Lung (tissue), 17 donors: ENCODE measurements at places on chromosomes 5 and 9.

GRCh38 chr5:110460837-110461236 is 265.6 kb downstream of the TMEM232 start:
- DNase-seq, result no peak

- no peak for DNase-seq
These were observed 5.6 kb upstream of the PURA start for GRCh38 chr5:140108093-140109017.

DNA sequence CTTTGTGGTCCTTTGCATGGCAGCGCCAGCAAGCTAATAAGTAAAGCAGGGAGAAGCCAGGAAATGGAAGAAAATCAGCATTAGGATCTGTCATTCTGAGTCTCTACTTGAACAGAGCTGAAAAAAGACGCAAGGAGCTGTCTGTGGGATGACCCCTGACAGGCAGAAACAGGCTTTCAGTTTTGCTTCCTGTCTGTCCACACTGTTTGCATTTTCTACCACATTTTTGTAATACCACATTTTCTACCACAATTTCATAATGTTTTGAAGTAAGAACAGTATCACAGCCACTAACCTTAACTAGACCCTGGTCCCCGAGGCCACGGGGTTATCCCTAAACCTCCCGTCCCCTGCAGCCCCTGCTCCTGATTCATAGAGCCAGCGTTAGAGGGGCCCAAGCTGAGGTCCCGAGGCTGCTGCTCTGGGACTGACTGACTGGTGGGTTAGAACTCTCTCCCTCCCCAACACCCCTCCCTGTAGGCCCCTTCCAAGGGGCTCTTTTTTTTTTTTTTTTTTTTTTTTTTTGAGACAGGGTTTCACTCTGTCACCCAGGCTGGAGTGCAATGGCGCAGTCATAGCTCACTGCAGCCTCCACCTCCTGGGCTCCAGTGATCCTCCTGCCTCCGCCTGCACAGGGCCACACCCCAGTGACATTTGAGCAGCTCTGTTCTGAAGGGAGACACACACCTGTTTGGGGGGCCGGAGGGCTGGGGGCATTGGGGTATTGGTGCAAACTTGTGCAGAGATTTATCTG is 4.0 kb upstream of the CLIC3 start:
- DNase-seq, result no peak

DNA sequence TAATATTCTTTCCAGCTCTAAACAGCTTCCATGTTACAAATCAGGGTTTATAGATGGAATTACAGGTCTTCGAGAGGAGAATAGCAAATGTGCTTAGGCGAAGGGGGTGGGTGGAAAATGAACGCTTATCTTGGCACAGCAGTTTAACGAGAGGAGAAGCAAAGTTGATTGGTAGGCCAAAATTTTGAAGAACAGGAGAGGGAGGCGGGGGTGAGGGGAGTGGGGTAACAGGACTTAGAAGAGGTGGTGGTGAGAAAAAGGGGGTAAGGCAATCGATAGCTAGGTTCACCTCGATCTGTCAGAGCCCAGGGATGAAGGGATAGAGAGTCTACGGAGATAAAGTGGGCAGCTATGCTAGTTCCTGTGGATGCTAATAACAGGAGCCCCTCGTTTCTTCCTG is 764 bp downstream of the ANKRA2 start:
- DNase-seq, result peak; percentile 41

DNA sequence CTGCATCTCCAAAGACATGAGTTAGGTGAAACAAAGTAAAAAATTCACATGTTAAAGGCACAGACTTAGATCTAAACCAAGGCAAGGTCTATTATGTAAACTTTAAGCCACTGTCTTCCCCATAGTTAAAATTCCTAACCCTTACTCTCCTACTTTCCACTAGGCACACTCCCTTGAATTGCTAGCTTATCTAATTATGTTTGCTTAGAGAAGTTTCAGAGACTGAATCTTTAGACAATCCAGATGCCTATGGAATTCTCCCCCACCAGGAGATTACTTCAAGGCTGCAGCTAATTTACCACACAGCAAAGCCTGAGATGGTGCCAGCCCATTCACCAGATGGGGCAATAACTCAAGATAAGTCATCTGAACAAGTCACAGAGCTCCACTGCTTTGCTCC is 803.1 kb upstream of the COX7C start:
- no peak for DNase-seq

- no peak for DNase-seq
These were observed 42.2 kb downstream of the FAM240B start for GRCh38 chr9:38677660-38678303.

DNA sequence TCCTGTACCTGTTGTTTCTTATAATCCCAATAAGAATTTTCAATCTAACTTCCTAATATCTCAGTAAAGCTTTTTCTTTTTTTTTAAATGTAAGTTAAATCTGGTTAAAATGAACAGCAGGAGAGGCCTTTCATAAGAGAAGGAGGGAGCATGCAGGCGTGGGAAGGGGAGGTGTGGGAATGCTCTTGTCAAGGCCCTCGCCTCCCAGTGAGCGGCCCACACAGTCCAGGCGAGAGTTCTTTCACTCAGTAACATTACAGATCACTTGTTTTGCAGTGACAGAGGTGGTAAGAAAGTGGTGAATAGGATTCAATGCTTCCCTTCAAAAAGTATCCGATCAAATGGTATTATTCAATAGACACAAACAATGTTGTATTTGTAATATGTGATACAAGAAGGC is 125.0 kb downstream of the EPB41L4A start:
- DNase-seq, result no peak

GRCh38 chr5:159780246-159780645 is 136.0 kb upstream of the ADRA1B start:
- DNase-seq, result no peak

- no peak for DNase-seq
These were observed 80.2 kb downstream of the FANCC start for GRCh38 chr9:95237336-95237735.

DNA sequence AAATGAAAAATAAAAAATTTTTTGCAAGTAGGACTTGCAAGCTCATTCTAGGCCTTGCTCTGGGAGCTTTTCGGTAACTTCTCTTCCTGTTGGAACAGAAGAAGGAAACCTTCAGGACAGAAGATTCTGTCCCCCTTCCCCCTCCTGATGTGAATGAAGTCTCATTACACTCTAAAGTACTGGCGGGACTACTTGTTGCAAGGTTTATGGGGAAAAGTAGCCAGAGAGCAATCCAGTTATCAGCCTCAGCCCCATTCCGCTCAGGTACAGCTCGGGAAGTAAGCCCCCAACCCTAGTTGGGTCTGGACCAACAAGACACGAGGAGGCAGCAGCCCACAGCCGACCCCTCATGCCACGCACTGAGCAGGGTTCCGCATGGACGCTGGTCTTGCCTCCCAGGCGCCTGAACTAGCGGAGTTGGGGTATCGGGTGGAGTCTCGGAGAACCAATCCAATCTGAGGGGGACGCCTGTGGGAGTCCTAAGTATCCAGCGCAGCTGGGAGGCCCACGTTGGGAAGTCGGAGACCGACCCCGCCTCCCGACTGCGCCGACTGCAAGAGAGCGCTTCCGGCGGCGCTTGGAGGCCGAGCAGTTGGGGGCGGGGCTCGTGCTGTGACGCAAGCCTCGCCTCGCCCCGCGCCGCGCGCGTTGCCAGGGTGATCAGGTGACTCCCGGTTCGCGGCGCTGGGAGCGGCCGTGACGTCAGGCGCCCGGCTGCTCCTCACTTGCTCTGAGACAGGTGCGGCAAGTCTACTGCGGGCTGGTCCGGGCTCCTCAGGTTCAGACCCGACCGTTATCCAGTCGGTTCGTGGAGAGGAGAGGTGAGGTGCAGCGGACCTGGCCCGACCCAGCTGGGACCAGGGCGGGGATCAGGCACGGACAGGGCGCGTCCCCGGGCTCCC is at the start of gene CYSTM1:
Gene CYSTM1 (plus strand): TSS at position 724 of the 902 bp plus-strand sequence. CDS start 19,278 bp downstream, outside the sequence.
- peak; percentile 98 for DNase-seq

DNA sequence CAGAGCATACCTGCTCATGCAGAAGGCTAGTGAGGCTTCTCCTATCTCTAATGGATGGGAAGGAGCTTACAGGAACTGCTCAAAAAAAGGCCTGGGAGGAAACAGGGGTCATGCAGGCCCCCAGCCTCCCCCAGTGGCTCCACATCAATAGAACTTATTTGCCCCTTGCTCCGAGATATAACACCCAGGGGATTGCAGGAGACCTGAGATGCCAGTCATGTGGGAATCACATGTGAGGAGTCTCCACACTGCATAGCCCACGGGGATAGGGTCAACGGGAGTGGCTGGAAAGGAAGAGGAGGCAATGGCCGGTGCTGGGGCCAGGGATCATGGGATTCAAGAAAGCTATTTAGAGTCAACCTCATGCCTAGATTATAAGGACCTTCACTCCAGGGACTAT is 76.2 kb downstream of the NRG2 start:
- DNase-seq, result no peak

- DNase-seq, result no peak
These were observed 32.1 kb upstream of the PDCL start for GRCh38 chr9:122860319-122861142.

GRCh38 chr5:67353500-67354450 is 157.2 kb upstream of the CD180 start:
- peak; percentile 70 for DNase-seq

DNA sequence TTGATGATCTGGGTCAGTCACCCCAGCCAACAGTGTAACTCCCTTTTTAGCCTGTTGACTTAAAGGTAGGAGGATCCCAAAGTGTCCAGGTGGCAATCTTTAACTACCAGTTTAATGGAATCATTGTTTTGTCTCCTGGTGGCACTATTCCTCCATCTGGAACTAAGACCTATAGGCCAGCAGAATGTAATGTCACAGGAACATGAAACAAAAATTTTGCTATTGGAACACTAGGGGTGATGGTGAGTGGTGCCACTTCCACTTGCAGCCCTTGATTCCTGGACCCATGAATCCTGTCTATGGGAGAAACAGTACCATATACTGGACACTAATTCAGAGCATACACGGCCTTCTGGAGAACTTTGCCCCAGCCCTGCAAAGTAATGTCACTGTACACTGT is 219.5 kb upstream of the RASA1 start:
- no peak for DNase-seq

- no peak for DNase-seq
These were observed 177.3 kb upstream of the C9orf72 start for GRCh38 chr9:27750566-27750965.

- no peak for DNase-seq
These were observed 5.3 kb downstream of the SLC34A1 start for GRCh38 chr5:177389241-177390169.

GRCh38 chr9:22483528-22484070 is 37.0 kb downstream of the DMRTA1 start:
- no peak for DNase-seq

DNA sequence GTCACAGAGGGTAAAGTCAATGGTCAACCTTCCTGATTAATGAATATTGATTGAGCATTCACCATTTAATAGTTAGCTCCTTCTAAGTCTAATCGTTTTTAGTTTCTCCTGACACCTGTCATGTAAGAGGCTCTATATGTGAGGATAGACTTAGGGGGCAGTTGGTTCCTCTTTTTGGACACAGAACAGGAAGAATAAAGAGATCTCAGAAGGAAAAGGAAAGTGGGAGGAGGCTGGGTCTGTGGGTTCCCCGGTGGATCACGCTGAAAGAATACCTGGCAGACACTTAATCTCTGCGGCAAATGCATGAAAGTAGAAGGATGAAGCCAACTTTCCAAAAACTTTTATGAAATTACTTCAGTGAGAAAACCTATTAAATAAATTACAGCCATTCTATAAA is 98.4 kb downstream of the PDE4D start:
- no peak for DNase-seq

GRCh38 chr9:38205279-38205678 is 136.3 kb upstream of the SHB start:
- no peak for DNase-seq

GRCh38 chr5:133977858-133978257 is 9.4 kb upstream of the C5orf15 start:
- no peak for DNase-seq

DNA sequence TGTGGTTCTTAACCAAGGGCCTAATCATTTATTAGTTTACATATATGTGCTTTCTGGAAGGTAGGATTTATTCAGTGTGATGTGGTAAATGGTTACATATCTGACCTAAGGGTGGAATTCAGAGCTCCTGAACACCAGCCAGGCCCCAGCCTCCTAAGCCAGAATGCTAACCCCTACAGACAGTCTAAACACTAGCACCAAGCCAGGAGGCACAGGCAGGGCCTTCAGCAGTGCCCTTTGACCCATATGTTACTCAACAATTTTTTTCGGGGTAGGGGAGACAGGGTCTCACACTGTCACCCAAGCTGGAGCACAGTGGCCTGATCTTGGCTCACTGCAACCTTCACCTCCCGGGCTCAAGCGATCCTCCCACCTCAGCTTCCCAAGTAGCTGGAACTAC is 40.3 kb downstream of the PRKACG start:
- DNase-seq, result no peak

DNA sequence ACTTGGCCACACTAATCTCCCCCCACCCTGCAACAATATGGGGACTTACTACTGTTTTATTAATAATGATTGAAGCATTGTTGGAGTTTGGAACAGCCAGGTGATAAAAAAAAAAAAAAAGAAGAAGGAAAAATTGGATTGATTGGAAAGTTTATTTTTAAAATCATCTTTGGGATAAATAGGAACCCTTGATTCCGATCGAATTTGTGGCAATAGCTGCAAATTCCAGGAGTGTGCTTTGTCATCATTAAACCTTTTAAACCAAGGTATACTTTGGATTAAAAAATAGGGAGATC is 907 bp upstream of the NR2F1 start:
- DNase-seq, result no peak

DNA sequence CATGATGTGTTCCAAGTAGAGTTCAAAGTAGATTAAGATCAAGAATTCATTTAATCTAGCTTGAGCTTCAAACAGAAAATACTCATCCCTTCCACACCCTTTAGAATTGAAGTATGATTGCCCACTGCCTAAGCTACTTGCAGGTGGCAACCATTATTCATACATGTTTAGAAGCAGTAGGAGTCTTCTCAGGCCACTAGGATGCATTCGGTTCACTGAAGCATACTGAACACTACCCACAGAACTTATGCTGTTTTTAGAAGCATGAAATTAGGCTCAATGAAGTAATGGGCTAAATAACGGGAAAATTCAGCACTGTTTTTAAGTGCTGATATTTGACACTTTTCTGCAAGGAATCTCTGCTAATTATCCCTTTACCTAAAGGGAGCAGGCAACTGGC is 263.4 kb downstream of the DEPDC1B start:
- DNase-seq, result no peak

DNA sequence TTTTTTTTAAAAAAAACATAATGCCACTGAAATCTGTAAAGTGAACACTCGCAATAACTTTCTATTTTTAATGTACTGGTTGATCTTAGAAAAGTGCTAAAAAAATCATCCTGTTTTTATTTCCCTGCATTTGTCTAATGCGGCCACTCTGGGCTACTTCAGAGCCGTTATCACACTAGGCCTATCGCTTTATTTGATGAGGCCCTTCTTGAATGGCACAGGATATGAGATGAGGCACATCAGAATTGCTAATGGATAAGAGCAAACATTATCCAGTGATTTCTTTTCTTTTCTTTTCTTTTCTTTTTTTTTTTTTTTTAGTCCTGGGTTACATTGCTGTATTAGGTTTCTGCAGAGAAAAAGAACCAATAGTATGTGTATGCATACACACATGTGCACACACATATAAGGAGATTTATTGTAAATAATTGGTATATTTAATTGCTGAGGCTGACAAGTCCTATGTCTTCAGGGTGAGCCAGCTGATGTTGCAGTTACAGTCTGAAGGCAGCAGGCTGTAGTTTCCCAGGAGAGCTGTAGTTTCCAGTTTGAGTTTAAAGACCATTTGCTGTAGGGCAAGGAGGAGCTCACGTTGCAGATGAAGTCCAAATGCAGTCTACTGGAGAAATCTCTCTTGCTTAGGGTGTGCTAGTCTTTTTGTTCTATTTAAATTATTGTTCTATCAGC is 391.7 kb downstream of the MED10 start:
- DNase-seq, result no peak

GRCh38 chr5:4387290-4387689 is 752.8 kb upstream of the ADAMTS16 start:
- no peak for DNase-seq
